Mucosa of gallbladder (tissue), 1 donor: ENCODE measurements at places on chromosomes 16 and 17.

- DNase-seq = peak; percentile 62
Observed at GRCh38 chr17:1275962-1276736, 3.3 kb upstream of the TRARG1 start.

- DNase-seq = no peak
Observed at GRCh38 chr17:35596530-35597233, 9.6 kb downstream of the AP2B1 start.

- DNase-seq = no peak
Observed at GRCh38 chr16:51150165-51150887, 744 bp downstream of the SALL1 start.

DNA sequence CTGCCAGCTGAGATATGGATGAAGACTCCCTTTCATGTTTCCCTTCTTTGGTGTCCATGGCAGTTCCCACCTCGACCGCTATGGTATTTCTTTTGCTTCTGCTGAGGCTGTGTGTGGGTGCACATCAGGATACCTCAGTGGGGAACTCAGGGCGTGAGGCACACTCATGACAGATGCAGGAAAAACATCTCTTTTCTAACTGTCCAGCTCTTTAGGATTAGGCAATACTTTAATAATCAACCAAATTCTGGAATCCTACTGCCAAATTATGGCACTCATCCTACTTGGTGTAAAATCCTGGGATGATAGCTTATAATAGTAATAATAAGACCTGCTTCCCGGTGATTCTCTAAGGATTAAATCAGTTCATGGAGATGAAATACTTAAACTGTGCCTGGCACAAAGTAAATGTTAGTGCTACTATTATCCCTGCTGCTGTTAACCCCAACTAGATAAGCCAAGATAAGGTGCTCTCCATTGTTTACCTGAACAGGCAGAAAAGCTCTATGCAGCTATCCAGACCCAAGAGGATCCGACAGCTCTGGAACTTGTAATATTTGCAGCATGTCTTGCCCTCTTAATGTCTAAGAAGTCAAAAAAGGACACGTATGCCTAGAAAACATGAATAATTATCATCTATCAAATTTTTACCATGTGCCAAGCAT lies 543.3 kb downstream of the WWOX start:
- DNase-seq = no peak

DNA sequence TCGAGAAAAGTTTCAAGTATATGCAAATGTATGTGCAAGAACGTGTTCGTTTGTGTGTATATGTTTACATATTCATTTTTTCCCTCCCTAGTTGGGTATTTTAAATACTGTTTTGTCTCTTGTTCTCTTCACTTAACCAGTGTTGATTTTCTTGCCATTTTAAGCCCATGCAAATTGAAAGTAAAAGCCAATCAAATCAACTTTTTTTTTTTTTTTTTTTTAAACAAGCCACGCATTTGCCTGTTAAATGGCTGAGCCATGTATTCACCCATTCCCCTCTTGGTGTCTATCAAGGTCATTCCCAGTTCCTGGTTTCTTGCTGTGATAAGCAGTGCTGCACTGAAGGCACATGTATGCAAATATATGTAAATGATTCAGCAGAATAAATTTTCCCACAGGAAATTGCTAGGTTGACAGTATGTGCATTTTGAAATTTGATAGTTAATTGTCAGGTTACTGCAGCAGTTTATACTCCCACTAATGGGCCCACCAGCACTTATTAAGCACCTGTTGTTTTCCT lies 12.2 kb downstream of the ABCC1 start:
- DNase-seq = no peak

GRCh38 chr17:80830020-80830780 lies 161.4 kb upstream of the CHMP6 start:
- DNase-seq = no peak

GRCh38 chr17:45277216-45277849 lies 15.4 kb upstream of the SPATA32 start:
- peak; percentile 95 for DNase-seq

DNA sequence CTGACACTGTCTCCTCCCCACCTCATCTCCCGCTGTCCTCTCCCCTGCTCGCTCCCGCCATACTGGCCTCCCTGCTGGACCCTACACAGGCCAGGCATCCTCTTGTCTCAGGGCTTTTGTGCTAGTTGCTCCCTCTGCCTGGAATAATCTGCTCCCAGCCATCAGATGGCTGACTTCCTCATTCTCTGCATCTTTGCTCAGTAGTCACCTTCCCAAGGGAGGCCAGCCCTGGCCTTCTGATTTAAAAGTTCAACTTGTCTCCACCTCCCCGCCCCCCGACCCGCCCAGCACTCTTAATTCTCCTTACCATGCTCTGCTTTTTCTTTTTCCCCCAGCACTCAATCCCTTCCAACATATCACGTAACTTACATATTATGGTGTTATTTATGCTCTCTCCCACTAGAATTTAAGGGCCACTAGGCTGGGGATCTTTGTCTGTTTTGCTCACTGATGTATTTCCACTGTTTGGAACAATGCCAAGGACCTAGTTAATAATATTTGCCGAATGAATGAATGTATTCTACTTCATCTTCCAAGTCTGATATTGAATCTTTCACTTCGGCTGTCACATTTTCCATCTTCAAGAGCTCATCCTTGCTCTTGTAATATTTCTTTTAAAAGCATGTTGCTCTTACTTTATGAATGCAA lies 178.3 kb downstream of the CDK5R1 start:
- no peak for DNase-seq

- DNase-seq = no peak
Observed at GRCh38 chr16:74591876-74592650, 14.9 kb downstream of the GLG1 start.

DNA sequence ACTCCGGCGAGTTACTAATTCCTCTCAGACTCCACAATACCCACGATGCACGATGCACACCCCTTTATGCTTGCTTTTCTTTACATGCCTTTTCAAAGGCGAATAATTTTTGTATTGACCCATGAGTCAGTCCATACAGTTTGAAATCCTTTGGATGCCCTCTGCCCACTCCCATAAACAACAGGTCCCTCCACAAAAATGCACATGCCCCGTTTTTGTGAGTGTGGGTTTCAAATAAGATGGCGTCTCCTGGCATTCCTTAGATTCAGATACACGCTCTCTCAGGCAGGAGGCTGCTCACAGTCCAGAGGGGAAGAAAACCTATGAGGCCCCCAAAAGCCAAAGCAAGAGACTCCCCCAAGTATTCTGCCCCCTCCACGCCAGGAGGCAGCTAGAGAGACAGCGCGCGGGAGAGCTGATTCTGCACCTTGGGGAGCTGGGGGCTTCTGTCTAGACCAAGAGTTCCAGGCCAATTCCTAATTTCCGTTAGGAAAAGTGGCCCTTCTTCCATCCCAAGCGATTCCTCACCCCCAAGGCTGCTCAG lies 19.6 kb upstream of the HOXB9 start:
- no peak for DNase-seq
